ENCODE measurements at places on chromosomes 1 and 21. TPM values are rescaled to one million over a fixed set of nuclear protein-coding genes. Genes with fewer than 3 reads are reported as not detected.

The PDE4DIP gene
- 43.2 TPM for total RNA-seq

The COL11A1 gene
- not detected for total RNA-seq

The CFAP126 gene
- not detected for total RNA-seq

The PBX1 gene
- total RNA-seq = 0.80 TPM

The MNDA gene
- total RNA-seq = 0.99 TPM

The MASP2 gene
- 0.18 TPM for total RNA-seq

Data from T-helper 17 cell (primary cell).